CD4-positive, alpha-beta T cell treated with Interleukin-10 for 1 hour (primary cell): ENCODE measurements at places on chromosomes 12 and 14.

DNA sequence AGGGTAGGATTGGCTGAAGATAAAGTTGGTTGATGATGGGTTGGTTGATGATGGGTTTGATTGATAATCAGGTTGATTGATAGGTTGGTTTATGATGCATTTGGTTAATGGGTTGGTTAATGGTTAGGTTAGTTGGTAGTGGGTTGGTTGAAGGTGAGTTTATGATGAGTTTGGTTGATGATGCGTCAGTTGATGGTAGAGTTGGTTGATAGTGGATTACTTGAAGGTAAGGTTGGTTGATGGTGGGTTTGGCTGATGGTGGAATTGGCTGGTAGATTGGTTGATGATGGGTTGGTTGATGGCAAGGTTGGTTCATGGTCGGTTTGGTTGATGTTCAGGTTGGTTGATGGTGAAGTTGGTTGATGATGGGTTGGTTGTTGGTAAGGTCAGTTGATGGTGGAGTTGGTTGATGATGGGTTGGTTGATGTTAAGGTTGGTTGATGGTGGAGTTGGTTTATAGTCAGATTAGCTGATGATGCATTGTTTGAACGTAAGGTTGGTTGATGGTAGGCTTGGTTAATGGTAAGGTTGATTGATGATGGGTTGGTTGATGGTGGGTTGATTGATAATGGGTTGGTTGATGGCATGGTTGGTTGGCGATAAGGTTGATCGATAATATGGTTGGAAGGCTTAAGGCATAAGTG, 146.4 kb downstream of the ADGRD1 start:
- DNase-seq = no peak

GRCh38 chr14:33918256-33918655, 32.6 kb downstream of the EGLN3 start:
- DNase-seq = no peak

DNA sequence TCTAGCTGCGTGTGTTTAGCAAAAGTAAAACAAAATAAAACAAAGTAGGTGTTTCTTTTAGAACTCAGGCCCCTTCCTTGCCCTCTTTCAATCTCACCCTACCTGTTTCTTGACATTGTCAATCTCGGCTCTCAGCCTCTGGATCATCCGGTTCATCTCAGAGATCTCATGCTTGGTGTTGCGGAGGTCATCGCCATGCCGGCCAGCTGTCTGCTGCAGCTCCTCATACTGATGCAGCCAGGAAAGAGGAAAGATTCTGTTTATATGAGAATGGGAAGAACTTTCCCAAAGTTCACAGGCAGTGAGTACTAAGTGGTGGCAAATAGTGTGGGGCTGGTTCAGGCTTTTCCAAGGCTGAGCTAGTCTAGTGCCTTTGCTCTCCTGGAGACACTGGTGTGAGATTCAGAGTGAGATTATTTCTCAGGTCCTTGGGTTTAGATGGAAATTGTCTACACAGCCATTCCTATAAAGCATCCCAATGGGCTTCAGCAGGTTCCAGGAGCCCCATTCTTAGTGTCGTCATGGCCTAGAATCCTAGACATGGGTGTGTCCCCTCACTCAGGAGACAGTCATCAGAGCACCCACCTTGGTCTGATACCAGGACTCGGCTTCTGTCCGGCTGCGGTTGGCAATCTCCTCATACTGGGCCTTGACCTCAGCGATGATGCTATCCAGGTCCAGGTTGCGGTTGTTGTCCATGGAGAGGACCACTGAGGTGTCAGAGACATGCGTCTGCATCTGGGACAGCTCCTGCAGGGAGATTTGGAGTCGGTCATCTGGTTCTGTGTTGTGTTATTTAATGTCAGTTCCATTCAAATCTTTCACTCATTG, 3.0 kb downstream of the KRT5 start:
- DNase-seq = no peak

- DNase-seq = no peak
Measured at GRCh38 chr14:97074856-97075255, 277.7 kb downstream of the VRK1 start.

GRCh38 chr12:53336181-53336681, at the start of gene SP7:
SP7 (minus strand) TSS chr12:53336354; CDS start chr12:53335646, 708 bp downstream.
- no peak for DNase-seq

DNA sequence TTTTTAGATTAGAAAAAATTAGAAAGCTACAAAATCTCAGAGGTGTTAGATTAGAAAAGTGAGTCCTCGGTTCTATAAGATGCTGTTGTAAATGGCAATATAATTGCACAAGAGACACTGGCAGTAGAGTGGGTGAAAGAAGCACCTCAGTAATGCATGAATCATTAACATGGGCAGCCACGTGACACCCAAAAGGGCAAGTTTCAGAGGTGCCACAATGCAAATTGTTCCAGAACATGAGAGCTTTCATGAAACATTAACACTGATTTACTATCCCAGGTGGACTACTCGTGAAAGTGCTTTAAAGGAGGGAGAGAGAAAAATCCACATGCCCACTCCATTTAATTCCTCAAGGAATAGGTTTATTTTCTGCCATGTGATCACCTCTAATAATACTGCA, 108.4 kb downstream of the PTPRR start:
- no peak for DNase-seq
